A549 treated with Hydrocortisone at 1 μM for 4 hours (cell line): ENCODE measurements at places on chromosomes 4 and X. TPM values are rescaled to one million over a fixed set of nuclear protein-coding genes. Genes with fewer than 3 reads are reported as not detected.

Gene CCNG2
- 3.4 to 5.9 TPM (median 4.6 TPM) in 5 replicates for total RNA-seq

Gene TMEM271
- total RNA-seq = not detected in 5 replicates

Gene USP53
- 7.5 to 10.1 TPM (median 8.7 TPM) in 5 replicates for total RNA-seq

Gene TRIM75
- total RNA-seq = not detected in 5 replicates

Gene CUL4B
- total RNA-seq = 35.6 to 65.2 TPM (median 46.8 TPM) in 5 replicates

Gene MAGEE2
- not detected in 5 replicates for total RNA-seq
